SK-N-DZ (cell line): ENCODE measurements at places on chromosomes 7 and 10.

DNA sequence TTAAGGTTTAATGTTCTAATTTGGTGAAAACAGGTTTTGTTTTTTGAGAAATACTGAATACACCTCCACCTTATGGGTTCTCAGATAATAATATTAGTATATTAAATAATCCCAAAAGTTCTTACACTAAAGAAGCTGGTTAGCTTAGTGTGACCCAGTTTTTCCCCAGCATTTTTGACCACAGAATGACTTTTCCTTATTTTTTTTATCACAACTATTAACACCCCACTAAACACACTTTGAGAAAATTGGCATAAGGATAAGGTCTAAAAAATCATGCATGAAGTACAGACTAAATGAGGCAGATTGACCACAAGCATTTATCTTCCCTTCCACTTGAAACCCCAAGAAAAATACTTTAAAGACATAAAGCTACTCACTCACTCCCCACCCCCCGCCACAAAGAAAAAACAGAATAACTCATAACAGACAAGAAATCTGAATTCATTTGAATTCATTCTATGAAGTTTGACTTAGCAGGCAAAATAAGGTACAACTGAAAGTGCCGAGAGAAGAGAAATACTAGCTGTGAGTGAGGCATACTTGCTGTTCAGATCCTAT is 49.7 kb upstream of the WNT16 start:
- DNase-seq = no peak

DNA sequence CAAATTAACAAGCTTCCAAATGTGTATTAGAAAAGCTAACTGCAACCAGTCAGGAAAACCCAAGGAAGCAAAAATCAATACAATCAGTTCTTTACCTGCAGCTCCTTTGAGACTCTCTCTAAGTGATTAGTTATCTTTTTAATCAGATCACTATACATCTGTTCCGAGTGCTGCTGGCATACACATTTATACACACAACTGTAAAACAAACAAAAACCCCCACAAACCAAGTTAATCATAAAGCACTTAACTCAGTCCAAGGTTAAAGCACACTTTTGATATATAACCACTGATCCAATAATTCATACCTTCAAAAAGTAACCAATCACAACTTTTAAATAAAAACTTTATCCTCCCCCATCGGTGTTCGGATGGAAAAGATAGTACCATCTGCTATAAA is 25.6 kb downstream of the CACUL1 start:
- peak; percentile 31 for DNase-seq

DNA sequence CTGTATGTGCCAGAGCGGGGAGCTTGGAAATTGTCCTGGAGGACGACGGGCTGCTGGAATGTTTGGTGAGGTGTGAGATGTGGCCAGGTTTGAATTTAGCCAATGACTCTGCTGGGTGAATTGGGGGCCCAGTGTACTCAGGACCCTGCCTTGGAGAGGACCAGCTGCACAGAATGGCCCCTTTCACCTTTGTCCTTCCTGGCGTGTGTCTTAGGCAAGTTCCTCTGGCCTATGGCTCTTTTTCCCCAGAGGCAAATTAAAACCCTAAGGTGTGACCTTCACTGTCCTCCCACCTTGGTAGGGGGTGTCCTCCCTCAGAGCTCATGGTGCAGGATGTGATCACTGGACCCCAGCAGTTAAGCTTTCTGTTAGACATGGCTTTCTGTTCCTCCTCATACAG is 47.8 kb downstream of the CXCL12 start:
- no peak for DNase-seq

- DNase-seq = peak; percentile 44
These were observed 750 bp downstream of the ZNF398 start for GRCh38 chr7:149147752-149148653.

- no peak for DNase-seq
These were observed 30.5 kb upstream of the SFTPD start for GRCh38 chr10:79979310-79979975.

DNA sequence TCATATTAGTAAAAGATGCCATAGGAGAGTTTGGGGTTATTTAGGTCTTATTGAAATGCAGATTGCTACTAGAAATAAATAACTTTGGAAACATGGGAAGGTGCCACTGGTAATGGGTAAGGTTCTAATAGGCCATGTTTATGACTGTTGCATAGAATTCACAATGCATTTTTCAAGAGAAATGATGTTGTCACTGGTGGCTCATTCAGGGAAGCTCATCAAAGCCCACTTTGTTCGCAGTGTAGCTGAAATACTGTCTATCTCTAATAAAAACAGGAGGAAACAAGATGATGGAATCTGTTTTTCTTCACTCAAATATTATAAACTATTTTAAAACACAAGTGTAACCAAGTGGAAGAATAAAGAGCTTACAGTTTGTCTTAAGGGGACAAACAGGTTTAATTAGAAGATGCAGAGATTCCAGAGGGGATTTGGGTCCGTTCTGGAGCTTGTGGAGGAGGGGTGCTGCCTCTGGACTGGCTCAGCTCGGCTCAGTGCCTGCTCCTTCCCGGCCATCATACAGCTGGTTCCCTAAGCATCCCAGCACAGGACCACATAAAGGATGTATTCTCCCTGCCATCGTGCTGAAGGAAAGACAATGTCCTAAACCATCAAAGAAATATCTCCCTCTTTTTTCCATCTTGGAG is 20.4 kb downstream of the OPALIN start:
- no peak for DNase-seq

DNA sequence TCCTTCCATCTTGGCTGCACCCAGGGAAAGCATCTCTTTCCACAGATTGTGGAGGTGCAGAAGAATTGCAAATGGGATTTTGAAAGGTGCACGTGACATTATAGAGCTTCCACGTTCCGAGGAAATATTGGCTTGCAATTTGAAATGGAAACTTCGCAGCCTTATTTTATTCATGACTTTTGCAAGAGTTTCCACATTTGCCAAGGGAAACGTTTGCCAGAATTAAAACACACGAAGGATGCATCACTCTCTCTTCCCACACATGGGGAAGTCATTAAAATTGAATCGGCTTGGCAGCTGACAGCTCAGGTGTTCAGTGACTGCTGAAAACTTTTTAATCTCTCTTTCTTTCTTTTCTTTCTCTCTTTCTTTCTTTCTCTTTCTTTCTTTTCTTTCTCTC is 475.4 kb upstream of the IGFBP3 start:
- no peak for DNase-seq

DNA sequence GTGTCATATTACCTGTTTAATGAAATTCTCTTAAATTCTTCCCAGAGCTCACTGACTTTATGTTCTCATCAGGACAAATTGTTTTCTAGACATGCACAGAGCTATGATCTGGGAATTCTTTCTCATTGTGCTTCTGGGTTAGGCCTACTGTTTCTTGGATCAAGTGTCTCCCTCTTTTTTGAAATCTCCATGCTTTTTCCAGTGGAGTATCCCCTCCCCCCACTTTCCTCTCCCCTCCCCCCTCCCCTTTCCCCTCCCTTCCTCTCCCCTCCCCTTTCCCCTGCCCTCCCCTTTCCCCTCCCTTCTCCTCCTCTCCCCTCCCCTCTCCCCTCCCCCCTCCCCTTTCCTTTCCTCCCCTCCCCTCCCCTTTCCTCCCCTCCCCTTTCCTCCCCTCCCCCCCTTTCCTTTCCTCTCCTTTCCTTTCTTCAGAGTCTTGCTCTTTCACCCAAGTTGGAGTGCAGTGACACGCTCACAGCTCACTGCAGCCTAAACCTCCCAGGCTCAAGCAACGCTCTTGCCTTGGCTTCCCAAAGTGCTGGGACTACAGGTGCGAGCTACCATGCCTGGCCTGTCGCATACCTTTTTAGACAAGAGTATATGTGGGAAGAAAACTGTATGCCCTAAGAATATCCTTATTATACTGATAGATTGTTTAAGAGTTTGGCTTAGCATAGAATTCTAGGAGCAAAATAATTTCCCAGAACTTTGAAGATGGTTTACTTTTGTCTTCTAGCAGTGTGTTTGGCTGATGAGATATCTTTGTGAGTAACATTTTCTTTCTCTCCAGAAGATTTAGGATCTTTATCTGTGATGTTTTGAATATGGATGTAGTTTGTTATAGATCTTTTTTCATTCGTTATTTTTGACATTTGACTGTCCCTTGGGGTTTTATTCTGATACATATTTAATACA is 2.5 kb downstream of the DYNC2I1 start:
- no peak for DNase-seq

GRCh38 chr10:33803248-33803647 is 468.8 kb upstream of the NRP1 start:
- no peak for DNase-seq

DNA sequence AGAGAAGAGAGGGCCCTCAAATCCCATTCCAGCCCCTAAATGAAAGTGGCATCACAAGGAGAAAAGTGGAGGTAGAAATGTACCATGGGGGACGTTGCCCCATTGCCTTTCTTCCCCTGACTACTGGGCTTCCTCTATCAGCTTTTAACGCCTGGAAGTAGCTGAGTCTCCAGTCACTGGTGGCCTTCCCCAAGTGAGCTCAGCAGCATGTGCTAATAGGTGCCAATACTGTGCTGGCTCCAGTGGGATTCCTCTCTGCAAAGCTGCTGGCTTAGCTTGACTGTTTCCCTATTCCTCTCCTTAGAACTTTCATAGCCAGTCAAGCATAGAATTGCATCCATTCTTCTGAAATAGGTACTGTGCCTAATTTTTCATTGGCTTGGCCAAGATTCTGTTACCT is 32.6 kb downstream of the LRRC4 start:
- DNase-seq = no peak

DNA sequence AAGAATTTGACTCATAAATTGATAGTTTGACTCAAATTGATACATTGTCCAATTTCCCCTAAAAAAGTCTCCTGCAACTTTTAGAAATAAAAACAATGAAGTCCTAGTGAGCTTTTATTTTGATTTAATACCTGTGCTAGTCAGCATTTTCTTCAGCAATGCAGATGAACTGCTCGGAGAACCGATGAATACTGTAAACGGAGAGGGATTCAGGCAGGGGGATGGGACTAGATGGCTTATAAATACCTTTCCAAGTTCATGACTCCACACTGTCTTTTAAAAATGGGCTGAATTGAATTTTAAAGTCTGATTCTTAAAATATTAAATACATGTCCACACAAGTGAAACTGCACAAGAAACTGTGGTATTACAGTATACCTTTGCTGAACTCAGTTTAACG is 12.7 kb downstream of the EEPD1 start:
- DNase-seq = no peak

DNA sequence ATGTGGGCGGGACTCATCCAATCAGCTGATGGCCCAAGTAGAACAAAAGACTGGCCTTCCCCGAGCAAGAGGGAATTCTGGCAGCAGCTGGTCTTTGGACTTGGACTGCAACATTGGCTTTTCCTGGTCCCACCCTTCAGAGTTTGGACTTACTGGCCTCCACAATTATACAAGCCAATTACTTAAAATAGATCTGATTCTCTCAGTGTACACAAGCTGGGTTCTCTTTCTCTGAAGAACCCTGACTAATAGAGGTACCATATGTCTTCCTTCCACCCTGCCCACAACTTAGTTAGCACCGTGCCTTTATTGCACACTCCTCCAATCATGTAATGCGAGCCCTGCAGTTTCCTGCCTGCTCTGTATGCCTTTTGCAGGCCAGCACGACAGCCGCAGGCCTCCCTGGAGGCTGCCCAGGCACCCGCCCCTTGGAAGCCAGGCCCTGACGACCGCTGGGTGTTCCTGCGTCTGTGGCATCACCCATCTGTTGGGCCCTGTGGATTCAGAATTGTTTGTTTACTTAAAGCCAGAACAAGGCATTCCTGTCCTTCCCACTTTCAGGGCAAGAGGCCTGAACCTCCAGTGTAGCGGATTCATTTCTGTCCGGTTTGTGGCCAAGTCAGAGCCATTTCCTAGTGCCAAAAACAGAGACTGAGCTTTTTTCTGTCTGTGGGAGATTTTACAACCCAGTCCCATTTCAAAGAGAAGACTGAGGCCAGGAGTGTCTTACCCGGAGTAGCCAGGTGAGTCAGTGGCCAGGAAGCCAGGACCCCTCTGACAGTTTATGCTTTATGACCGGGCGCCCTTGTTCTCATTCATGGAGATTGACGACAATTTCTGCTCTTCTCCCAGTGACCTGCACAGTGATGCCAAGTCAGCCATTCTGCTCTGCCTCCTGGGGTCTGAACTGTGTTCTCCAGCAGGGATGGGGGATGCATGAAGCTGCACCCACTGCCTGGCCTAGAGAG is 968 bp upstream of the INMT start:
- DNase-seq = no peak

- DNase-seq = no peak
These were observed 21.8 kb upstream of the GOLGA7B start for GRCh38 chr10:97827702-97828291.

DNA sequence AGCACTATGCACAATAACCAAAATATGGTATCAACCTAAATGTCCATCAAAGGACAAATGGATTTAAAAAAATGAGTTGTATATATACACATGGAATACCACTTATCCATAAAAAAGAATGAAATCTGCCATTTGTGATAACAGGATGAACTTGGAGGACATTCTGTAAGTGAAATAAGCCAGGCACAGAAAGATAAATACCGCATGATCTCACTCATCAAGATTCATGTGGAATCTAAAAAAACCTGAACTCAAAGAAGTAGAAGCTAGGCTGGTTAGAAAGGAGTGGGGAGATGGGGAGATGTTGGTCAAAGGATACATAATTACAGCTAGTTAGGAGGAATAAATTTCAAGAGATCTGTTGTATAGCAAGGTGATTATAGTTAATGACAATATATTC is 17.3 kb upstream of the AOC1 start:
- no peak for DNase-seq

DNA sequence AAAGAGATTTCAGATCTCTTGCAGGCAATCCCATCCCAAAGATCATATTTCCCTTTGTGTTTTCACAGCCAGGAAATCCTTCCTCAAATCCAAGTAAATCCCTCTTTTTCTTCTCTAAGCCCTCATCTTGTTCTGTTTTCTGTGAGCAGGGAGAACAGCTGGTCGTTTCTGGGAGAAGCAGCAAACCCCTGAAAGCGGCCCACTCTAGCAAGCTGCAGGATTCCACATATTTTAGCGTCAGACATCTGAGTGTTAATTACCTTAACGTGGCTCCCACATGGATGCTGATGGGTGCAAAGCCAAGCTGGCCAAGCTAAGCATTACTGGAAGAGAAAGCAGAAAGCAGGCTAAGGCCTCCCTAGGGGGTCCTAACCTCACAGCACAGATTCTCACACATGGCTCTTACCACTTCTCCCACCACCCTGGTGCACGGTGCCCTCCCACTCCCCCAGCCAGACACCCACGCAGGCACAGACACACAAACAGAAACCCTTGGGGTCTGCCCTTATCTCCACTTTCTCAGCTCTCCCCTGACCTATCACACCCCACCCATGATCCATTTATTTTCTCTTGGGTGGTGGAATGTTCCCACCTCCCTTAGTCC is 551.0 kb upstream of the AUTS2 start:
- DNase-seq = no peak

GRCh38 chr10:24150853-24151252 is 58.1 kb upstream of the KIAA1217 start:
- DNase-seq = no peak

- DNase-seq = no peak
These were observed 39.1 kb downstream of the VOPP1 start for GRCh38 chr7:55533050-55533728.

- DNase-seq = no peak
These were observed 830.4 kb upstream of the COBL start for GRCh38 chr7:52146871-52147634.

GRCh38 chr7:21417647-21418046 is 10.2 kb upstream of the SP4 start:
- no peak for DNase-seq

- no peak for DNase-seq
These were observed 1.2 kb downstream of the HOGA1 start for GRCh38 chr10:97585439-97585811.
